Heart left ventricle (tissue), 16 donors: ENCODE measurements at places on chromosomes 13 and 19. TPM values are rescaled to one million over a fixed set of nuclear protein-coding genes. Genes with fewer than 3 reads are reported as not detected.

Gene PTPRH
- polyA plus RNA-seq, result 11.4 TPM

Gene VWA8
- polyA plus RNA-seq, result 12.1 TPM

Gene IFNL1
- not detected for polyA plus RNA-seq

Gene CALR3
- polyA plus RNA-seq, result not detected
